ENCODE measurements at places on chromosomes 13 and 19. TPM values are rescaled to one million over a fixed set of nuclear protein-coding genes. Genes with fewer than 3 reads are reported as not detected.

Gene ZNF844
- polyA plus RNA-seq: 7.0 TPM

Gene SLC25A41
- polyA plus RNA-seq: 0.27 TPM

Gene ICAM5
- 1.2 TPM for polyA plus RNA-seq

Gene GAPDHS
- 0.16 TPM for polyA plus RNA-seq

Gene NLRP4
- polyA plus RNA-seq: 0.09 TPM

Gene ZNF529
- polyA plus RNA-seq: 18.6 TPM

Gene LHFPL6
- polyA plus RNA-seq: 14.9 TPM

Gene GPR18
- polyA plus RNA-seq: 6.7 TPM

Gene CLEC17A
- polyA plus RNA-seq: 2.3 TPM

Gene NPHS1
- polyA plus RNA-seq: 0.34 TPM

Gene OR7A5
- polyA plus RNA-seq: 0.16 TPM

Gene FGF21
- polyA plus RNA-seq: 0.11 TPM

Gene C13orf42
- polyA plus RNA-seq: 0.05 TPM

Gene MBD3L2
- 0.78 TPM for polyA plus RNA-seq

Gene APOE
- 334 TPM for polyA plus RNA-seq
